ENCODE measurements at places on chromosomes 5 and 9.

DNA sequence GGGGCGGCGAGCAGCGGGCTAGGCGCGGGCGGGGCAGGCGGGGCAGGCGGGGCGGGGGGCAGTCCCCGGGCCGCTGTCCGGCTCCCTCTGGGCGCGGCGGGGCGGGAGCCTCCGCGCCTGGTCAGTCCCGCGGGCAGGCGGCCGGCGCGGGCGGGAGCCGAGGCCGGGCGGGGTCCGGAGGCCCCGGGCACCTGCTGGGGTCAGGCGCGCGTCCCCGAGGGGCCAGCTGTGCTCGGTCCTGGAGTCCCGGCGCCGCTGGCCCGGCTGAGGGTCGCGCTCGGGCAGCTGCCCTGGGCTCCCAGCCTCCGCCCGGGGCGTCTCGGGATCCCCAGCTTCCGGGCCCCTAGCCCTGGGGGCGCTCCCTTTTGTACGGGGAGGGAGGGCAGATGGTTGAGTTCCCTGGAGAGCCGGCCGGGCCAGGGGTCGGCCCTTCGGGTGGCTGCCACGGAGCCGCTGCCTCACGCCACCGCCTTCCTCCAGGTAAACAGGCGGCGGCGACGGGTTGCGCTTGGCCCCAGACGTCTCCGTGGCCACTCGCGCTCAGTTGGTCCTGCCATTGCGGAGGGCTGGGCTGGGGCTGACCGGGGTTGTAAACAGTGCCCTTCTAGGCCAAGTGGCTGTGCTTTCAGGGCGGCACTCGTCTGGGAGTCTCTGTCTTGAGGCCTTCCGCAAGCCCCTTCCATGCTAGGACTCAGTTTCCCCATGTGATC lies 473 bp downstream of the ZBTB34 start:
- no peak for DNase-seq

DNA sequence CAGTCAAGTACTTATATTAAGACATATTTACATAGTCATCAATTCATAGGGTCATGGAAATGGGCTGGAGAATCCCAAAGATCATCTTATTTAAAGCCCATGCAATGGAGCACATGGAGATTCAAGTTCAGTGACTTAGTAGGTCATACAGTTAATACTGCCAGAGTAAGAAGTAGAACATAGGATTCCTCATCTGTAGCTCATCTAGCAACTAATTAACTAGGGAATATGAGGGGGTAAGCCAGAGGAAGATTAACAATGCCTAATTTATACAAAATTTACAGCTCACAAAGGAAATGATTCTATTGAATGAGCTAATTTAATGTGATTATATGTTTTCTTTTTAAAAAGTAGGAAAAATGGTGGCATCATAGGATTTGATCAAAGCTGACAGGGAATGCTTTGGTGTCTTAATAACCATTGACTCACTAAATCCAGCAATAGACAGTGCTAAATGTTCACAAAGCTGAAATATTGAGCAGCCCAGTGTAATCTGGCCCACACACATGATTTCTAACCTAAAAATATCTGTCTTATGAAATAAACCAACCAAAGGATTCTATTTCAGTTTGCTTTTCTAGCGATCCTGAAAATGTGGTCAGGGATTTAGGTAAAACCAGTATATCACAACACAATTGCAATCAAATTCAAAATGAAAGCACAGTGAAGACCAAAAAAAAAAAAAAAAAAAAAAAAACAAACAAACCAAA lies 53.3 kb downstream of the PRDM6 start:
- DNase-seq, result no peak

GRCh38 chr9:23771746-23772384 lies 54.2 kb downstream of the ELAVL2 start:
- no peak for DNase-seq

DNA sequence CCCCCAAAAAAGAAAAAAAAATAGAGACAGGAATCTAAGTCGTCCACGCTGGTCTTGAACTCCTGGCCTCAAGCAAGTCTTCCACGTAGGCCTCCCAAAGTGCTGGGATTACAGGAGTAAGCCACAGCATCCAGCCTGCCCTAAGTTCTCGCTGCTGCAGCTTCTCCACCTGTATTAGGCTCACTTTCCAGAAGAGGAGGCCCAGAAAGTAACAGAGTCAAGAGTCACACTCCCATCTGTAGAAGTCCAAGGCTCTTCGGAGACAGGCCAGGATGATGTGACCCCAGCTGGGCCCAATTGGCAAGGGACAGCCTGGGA lies 1.8 kb downstream of the EEIG1 start:
- DNase-seq, result no peak

DNA sequence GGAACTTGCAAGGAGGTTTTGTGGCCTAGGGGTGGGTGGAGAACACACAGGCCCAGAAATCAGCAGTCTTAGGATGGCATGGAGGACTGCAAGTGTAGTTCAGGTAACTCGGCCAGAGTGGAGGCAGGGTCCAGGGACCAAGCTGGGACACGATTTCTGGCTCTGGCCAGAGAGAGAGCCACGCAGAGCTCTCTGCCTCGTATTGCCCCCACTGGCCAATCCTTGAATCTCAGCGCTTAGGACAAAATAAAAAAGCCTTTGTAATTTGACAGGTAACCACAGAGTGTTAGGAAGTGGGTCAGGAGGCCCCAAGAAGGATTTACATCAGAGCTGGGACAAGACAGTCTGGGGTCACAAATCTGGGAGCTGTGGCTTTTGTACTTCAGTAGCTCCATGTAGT lies 11.7 kb downstream of the MAP3K1 start:
- no peak for DNase-seq

- no peak for DNase-seq
Measured at GRCh38 chr9:15735083-15735857, 182.4 kb downstream of the CCDC171 start.

GRCh38 chr5:42495914-42496313 lies 72.7 kb downstream of the GHR start:
- no peak for DNase-seq

DNA sequence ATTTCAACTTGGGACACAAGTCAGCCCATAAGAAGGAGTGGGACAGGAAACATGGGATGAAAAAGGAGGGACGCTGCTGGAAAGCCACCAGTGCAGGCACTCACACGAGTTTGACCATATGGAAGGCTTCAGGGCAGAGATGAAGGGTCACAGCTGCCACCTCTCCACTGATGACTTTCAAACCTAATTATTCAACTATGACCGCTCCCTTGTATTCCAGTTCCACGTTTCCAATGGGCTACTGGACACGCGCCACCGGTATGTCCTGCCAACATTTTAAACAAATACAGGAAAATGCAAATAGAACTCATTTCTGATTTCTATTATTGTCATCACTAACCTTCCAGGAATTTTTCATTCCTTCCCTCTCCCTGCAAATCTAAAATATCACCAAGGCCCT lies 134.7 kb downstream of the SLC1A3 start:
- no peak for DNase-seq

DNA sequence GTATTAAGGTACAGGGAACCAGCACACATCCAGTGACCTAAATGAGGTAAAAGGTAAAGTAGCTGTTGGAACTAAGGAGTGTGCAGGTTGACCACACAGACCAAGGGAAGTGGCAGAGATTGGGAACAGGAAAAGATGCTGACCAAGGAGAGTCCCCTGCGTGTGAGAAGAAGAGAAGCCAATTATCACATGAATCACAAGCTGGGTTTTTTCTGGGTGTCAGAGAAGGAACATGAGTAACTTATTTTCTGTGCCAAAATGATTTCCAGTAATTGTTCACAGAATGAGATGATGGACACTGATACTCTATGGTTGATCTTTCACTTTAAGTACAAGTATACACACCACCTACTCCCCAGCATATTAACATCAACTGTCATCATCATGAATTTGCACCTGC lies 130.7 kb upstream of the ACO1 start:
- DNase-seq, result no peak

DNA sequence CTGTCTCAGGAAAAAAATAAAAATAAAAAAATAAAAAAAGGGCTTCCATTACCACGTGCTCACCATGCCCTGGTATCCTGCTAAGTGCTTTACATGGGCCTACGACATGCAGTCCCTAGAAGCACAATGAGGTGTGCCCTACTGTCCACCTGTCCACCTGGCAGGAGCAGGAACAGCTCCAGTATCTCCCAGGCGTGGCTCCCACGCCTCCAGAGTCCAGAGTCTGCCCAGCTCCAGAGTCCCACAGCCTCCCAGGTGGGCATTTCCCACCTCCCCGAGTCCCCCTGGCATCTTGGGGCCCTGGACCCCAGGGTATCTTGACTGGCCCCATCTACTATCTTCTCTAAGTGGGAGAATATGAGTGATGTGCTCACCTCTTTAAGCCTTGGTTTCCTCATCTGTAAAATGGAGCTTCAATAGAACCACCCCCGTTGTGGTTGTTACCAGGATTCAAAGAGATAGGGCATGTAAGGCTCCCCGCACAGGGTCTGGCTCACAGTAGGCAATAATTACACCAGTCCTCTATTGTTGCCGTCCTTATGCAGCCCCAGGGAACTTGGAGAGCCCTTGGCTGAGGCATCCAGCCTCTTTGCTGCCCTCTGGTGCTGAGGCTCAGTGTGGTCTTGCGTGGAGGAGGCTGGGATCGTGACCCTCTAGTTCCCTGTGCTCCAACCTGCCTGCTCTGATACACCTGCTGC lies 8.9 kb downstream of the CXCL14 start:
- DNase-seq, result no peak

- DNase-seq, result no peak
Measured at GRCh38 chr9:104885818-104886709, 41.9 kb downstream of the ABCA1 start.

- DNase-seq, result no peak
Measured at GRCh38 chr5:90871391-90871991, 312.9 kb downstream of the ADGRV1 start.

GRCh38 chr5:86977808-86978207 lies 289.9 kb upstream of the RASA1 start:
- no peak for DNase-seq

- no peak for DNase-seq
Measured at GRCh38 chr9:120713257-120714087, 798 bp downstream of the MEGF9 start.

DNA sequence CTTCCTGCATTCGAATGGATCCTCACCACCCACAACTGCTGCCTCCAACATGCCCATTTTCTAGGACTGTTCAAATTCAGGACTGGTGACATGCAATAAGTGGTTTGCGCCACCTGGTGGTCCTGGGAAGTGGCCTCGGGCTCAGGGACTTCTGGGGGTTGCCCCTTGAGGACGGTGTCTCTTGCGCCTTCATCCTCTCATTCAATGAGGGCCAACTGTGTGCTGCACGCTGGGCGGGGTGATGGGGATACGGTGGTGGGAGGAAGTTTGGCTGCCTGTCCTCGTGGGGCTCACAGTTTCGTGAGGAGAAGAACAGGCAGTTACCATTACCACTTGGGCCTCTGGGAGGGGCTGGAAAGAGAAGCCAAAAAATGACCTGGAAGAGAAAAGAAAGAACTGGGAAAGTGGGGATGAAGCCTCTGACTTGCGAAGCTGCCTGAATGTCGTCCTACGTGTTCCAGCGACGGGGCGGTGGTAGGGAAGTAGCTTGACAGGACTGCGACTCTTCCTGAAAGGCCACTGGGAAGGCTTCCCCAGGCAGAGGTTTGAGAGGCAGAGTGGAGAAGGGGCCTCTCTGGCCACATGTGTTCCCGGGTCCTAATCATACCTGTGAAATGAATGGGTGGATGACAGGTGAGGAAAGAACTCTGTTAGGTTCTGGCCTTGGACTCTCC lies 49.0 kb downstream of the PSD2 start:
- peak; percentile 42 for DNase-seq

GRCh38 chr5:14930486-14930885 lies 58.9 kb upstream of the ANKH start:
- DNase-seq, result no peak

GRCh38 chr5:52328220-52328806 lies 459.4 kb upstream of the ITGA1 start:
- no peak for DNase-seq

DNA sequence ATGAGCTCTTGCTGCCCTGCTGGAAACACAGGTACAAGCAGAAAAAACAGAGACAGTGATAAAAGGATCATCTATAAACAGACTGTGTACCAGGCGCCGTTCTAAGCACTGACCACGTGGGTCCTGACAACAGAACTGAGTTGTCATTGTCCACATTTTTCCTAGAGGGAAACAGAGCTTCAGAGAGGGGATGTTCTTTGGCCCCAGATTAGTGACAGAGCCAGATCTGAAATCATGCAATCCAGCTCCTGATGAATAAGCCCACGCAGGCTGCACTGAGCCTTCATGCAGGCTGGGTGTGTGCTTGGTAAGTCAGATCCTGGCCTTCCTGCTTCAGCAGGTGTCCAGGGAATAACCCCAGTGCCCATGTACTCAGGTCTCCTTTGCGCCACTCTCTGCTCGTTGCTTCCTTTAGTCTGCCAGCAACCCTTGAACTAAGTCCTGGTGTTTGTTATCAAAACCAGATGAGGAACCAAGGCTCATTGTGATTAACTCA lies 22.8 kb upstream of the TCF7 start:
- DNase-seq, result no peak

GRCh38 chr5:14171046-14171445 lies 27.9 kb downstream of the TRIO start:
- no peak for DNase-seq

DNA sequence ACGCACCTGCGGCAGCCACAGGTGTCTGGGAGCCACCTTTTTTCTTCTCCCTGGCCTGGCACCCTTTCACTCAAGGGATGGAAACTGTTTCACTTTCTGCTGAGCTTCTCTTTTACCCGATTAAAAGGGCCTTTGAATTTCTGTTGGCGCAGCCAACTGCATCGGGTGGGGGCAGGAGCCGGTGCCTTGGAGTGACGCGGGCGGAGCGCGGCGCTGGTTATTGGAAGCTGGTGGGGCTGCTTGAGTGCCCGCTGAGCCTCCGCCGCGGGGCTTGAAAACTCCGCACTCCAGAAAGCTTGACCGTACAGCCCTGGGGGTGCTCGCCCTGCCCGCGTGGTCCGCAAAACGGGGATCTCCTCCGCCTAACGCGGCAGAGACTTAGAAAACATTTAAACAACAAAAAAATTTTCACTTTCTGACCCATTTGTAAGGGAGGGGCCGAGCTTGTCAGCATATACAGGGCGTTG lies 52.0 kb upstream of the TJP2 start:
- DNase-seq, result no peak

- DNase-seq, result no peak
Measured at GRCh38 chr9:26324786-26325443, 567.7 kb downstream of the CAAP1 start.

- DNase-seq, result no peak
Measured at GRCh38 chr9:88942411-88942810, 48.9 kb upstream of the S1PR3 start.

GRCh38 chr5:52738095-52738506 lies 49.6 kb upstream of the ITGA1 start:
- peak; percentile 80 for DNase-seq

DNA sequence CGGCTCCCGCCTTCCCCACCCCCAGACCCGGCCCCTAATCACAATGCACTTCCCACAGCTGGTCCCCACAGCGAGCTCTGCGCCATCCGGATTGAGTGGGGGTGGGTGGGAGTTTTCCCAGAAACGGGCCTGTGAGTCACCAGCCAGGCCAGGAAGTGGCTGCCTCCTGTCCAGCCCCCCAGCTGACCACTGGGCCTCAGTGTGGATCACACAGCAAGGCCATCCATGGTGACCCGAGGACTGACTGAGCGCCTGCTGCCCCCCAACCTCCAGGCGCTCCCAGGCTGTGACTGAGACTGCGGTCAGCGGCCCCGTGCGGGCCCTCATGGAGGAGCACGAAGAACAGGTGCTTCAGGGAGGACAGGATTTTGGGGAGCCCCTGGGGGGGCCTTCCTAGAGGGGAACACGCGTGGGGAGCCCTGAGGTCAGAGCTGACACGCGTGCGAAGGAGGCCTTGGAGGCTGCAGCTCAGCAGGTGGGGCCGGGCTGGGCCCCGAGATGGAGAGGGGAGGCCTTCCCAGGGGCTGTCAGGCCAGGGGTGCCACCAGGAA lies 48.3 kb upstream of the EGFL7 start:
- no peak for DNase-seq

- no peak for DNase-seq
Measured at GRCh38 chr9:79221084-79221483, 350.7 kb upstream of the TLE4 start.
